T-cell (primary cell): ENCODE measurements at places on chromosomes 4 and X.

GRCh38 chr4:15034071-15034764 is 31.9 kb downstream of the CPEB2 start:
- DNase-seq = no peak

DNA sequence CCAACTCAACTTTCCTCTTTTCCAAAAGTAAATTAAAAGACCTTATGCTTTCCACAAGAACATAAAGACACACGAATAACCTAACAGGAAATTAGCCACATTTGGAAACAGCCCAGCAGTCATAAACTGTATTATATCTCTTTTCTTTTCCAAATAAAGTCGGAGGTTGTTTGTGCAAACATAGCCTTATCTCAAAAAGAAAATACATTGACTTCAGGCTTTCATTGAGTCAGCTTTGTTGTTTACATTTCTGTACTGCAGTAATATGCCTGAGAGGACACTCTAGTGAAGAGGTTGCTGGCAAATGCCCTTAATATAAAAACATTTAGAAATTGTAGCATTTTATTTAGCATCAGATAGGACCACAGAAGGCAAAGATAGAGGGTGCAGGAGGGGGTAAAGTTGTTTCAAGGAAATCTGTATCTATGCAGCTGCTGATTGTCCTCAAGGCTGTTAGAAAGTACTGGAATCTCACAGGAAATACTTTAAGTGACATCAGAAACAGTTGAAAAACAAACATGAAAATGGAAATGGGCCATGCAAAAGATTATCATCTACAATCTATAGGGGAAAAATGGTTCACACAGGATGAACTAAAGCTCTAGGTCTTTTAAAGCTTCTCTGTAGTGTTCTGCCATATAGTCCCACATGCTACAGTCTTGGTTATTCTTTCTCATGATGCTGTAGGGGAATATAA is 14.5 kb downstream of the LNX1 start:
- DNase-seq = no peak

GRCh38 chr4:7395645-7396044 is 39.1 kb downstream of the PSAPL1 start:
- DNase-seq = no peak

- no peak for DNase-seq
Measured at GRCh38 chr4:81164623-81165416, 50.2 kb downstream of the PRKG2 start.

GRCh38 chr4:153152501-153153338 is 51.5 kb upstream of the TRIM2 start:
- peak; percentile 65 for DNase-seq

- no peak for DNase-seq
Measured at GRCh38 chr4:98068495-98068894, 74.8 kb downstream of the STPG2 start.

- no peak for DNase-seq
Measured at GRCh38 chrX:28756647-28757046, 169.4 kb downstream of the IL1RAPL1 start.

DNA sequence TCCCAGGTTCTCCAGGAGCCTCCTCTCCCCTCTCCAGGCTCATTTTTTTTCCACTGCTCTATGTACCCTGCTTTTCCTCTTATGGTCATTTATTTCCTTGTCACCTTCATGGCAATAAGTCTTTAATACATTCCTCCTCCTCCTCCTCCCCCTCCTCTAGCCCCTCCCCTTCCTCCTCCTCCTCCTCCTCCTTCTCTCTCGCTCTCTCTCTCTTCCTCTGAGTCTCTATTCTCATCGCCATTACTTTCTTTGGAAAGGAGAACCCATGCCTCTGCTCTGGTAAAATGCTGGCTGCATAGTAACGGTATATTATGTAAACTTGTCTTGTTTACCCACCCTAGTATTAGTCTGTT is 35.7 kb downstream of the ARHGAP24 start:
- DNase-seq = no peak
